ENCODE measurements at places on chromosomes 5 and 9.
A peak's percentile ranks its signal among the peaks of the same experiment; 100 is the strongest.

DNA sequence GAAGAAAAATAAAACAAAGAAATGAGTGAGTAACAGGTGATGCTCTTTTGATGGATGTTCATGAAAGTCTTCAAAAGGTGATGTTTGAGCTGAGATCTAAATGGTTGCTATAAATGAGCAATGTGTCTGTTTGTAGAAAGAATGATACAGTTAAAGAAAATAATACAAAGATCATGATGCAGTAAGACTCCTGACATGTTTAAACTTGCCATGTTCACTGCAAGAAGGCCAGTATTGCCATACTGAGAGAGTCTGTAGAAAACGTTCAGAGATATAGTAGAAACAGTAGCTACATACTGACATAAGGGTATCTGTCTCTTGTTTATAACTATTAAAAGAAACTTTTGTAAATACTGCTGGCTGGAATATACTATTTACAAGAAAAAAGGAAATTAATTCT is 1609.2 kb upstream of the ACO1 start:
- no peaks in the 10 kb centered on the region for H3K4me1 ChIP-seq
- no peaks in the 10 kb centered on the region for H3K36me3 ChIP-seq
- DNase-seq: no peak
- H3K27ac ChIP-seq: no peak overlapping the region

DNA sequence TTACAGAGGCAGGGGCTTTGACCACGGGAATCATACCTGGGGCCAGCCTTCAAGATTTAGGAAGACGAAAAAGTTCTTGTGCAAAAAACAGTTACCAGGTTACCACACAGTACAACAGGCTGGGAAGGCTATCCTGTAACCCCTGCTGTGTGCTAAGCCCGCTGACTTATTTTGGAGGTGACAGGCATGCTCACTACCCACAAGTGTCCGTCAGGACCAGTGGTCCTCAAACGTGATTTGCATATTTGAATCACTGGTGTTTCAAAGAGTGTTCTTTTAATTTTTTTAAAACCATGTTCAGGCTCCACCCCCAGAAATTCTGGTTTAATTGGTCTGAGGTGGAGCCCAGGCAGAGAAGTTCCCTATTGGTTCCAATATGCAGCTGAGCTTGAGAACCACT is 146.6 kb downstream of the TTLL11 start:
- no peaks in the 10 kb centered on the region for H3K36me3 ChIP-seq
- H3K27ac ChIP-seq: no peak overlapping the region
- DNase-seq: no peak
- no peak overlapping the region for H3K4me3 ChIP-seq

DNA sequence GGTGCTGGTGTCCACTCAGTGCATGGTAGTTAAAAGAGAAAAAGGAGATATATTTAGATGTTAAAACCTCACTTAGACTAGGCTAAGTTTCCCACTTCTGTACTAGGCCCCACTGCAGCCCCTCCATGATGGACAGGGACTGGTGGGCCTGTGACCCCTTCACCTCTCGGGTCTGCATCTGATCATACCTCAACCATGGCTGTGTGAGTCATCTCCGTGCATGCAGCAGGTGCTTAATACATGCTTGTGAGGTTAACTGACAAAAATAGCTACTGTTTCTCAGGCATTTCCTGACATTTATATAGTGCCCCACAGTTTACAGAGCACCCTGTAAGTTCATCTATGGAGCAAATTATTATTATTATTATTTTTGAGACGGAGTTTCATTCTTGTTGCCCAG is 8.4 kb upstream of the URM1 start:
- H3K27me3 ChIP-seq: no peaks in the 10 kb centered on the region
- no peak overlapping the region for H3K4me3 ChIP-seq
- H3K36me3 ChIP-seq: peaks cover 11% of the 10 kb centered on the region
- no peak for DNase-seq
- no peak overlapping the region for H3K27ac ChIP-seq

DNA sequence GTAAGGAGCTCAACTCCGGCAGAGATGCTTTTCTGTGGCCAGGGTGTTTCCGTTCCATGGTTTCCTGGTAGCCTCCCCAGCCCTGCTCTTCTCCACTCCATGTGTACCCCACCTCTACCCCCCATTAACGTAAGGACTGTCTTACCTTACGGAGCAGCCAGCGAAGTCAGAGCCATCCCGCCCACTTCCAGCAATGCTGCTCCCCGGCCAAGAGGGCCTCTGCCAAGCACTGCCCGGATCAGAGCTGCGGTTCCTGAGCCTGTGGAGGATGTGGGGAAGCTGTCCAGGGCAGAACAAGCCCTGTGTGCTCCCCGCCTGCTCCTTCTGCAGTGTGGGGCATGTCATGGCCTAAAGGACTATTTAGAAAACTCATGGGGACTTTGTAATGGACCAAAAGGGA is 261.2 kb downstream of the GADD45G start:
- no peaks in the 10 kb centered on the region for H3K27me3 ChIP-seq
- H3K4me3 ChIP-seq: no peak overlapping the region
- DNase-seq: no peak
- H3K27ac ChIP-seq: no peak overlapping the region
- no peaks in the 10 kb centered on the region for H3K4me1 ChIP-seq

DNA sequence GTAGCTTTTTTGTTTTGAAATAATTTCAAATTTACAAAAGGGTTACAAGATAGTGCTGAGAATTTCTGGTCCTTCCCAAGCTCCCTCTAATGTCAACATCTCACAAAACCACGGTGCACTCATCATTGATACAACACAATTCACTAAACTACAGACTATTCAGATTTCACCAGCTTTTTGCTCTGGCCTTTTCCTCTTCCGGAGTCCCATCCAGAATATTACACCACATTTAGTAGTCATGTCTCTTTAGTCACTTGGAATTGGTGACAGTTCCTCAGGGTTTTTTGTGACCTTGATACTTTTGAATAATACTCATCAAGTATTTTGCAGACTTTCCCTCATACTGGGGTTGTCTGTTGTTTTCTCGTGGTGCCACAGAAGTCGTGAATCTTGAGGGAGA is 484.0 kb downstream of the GADD45G start:
- H3K4me3 ChIP-seq: no peak overlapping the region
- H3K36me3 ChIP-seq: no peaks in the 10 kb centered on the region
- no peak overlapping the region for H3K27ac ChIP-seq
- peaks cover 12% of the 10 kb centered on the region for H3K4me1 ChIP-seq

DNA sequence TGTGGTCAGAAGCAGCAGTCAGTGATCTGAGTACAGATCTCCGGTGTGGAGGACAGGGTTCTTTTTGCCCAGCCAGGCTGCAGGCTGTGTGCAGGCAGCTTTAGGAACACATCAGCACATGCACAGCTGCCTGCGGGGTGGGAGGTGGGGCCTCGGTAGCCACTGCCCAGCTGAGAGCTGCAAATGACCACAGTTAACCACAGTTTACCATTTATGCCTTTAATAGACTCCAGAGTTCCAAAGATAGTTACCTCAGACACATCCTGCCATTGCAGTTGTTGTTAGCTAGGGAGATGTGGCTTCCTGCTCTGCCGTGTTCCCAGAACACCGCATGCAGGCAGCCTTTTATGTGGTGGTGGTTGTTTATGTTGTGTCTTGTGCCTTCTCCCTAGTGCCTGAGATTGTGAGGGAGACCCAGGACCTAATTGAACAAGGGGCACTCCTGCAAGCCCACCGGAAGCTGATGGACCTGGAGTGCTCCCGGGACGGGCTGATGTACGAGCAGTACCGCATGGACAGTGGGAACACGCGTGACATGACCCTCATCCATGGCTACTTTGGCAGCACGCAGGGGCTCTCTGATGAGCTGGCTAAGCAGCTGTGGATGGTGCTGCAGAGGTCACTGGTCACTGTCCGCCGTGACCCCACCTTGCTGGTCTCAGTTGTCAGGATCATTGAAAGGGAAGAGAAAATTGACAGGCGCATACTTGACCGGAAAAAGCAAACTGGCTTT is 10.2 kb downstream of the EXOC3 start:
- no peaks in the 10 kb centered on the region for H3K4me1 ChIP-seq
- H3K27me3 ChIP-seq: no peaks in the 10 kb centered on the region
- H3K36me3 ChIP-seq: peaks cover 95% of the 10 kb centered on the region
- H3K4me3 ChIP-seq: no peak overlapping the region

- H3K27ac ChIP-seq: no peak overlapping the region
- peaks cover 15% of the 10 kb centered on the region for H3K4me1 ChIP-seq
- no peak overlapping the region for H3K4me3 ChIP-seq
- H3K27me3 ChIP-seq: no peaks in the 10 kb centered on the region
- no peaks in the 10 kb centered on the region for H3K36me3 ChIP-seq
Observed at GRCh38 chr5:142100307-142100706, 8.3 kb upstream of the NDFIP1 start.

DNA sequence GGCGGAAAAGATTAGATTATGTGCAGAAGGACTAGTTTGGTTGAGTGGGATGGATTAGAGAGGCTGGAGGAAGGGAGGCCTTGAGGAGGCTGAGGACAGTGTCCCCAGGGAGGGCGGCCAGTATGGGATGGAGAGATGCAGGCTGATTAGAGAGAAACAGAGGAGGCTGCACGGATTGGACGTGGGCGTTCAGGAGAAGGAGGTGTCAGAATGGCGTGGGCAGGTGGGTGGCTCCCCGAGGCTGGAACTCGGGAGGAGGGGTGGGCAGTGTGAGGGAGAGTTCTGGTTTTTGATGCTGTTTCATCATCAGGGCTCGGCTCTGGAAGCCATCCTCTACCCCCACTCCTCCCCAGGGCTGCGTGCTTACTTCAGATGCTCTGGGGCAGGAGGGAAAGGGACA is 13.0 kb downstream of the CDHR2 start:
- no peak for DNase-seq
- H3K4me3 ChIP-seq: no peak overlapping the region
- H3K27me3 ChIP-seq: no peaks in the 10 kb centered on the region
- H3K36me3 ChIP-seq: no peaks in the 10 kb centered on the region

DNA sequence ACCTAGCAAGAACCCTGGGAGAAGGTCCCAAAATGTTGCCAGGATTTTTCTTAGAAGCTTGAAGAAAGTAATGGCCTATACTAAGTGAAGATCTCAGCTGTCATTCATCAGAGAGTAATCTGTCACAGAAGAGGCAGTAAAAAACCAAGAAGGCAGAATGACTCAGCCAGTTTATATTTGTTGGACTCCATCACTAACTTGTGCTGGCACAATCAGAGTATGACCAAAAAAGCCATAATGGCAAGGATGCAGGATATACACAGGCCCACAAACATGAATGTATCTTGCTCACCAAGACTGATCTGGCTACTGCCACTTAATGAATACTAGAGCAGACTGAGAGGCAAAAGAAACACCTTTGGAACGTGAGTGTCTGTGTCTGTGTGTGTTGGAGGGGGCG is 104.0 kb upstream of the POU5F2 start:
- H3K4me3 ChIP-seq: no peak overlapping the region
- H3K27ac ChIP-seq: no peak overlapping the region
- H3K4me1 ChIP-seq: no peaks in the 10 kb centered on the region
- peaks cover 8% of the 10 kb centered on the region for H3K36me3 ChIP-seq

DNA sequence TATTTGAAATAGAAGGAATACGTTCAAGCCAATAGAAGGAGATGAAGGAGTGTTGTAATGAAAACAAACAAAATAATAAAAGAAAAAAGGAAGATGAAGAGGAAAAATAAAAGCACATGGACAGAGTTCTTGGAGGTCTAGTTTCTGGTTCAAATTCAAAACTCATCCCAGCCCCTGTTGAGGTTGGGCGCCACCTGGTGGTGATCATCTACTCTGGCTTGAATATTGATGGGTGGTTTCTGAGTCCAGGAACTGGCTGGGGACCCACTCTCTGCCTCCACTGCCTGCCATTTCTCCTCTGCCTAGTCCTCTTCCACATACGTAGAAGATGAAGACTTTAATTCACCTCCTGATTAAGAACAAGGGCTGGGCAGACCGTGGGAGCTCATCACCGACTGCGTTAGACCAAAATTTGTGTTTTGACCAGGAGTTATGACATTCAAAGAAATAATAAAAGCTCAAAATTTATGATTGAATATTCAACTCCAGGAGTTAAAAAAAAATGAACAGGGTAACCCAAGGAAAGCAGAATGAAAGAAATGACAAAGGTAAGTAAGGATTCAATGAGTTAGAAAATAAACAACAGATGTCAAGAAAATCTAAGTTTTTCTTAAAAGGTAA is 99.0 kb upstream of the SLC1A3 start:
- H3K27ac ChIP-seq: no peak overlapping the region
- peak; percentile 76 for DNase-seq
- H3K4me1 ChIP-seq: 0 out of 2 replicates have a peak, but pooled peaks cover 3% of the 10 kb centered on the region
- H3K36me3 ChIP-seq: no peaks in the 10 kb centered on the region
- no peak overlapping the region for H3K4me3 ChIP-seq
- H3K27me3 ChIP-seq: peaks cover 2% of the 10 kb centered on the region

GRCh38 chr5:39218482-39219402 is 621 bp downstream of the FYB1 start:
- no peak overlapping the region for H3K4me3 ChIP-seq
- H3K4me1 ChIP-seq: peaks cover 35% of the 10 kb centered on the region
- DNase-seq: no peak
- no peak overlapping the region for H3K27ac ChIP-seq
- H3K27me3 ChIP-seq: no peaks in the 10 kb centered on the region

DNA sequence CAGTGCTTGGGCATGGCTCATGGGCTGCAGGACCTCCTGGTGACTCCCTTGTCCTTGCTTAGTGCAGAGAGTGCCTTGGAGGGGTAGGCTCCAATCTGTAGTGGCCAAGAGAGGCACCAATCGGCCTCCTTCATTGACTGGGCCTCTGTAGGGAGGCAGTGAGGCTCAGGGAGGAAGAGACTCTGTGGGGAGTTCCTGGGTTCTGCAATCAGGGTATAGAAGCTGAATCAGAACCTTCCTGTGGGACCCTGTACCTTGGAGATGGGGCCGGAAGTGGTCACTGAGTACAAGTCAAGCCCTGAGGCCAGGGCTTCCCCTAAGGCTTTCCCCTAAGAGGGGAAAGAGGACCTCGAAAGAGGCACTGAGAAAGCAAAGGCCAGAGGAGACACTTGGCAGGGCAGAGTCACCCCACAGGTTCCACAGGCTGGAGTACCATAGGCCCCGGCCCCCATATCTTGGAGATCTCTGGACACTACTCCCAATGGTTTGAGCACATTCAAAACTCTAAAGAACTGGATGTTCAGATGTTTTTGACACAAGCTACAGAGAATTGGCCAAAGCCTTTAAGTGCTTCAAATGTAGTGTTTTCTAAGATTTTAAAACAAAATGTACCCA is 190.5 kb downstream of the HSPA4 start:
- no peaks in the 10 kb centered on the region for H3K27me3 ChIP-seq
- peaks cover 41% of the 10 kb centered on the region for H3K4me1 ChIP-seq
- DNase-seq: no peak
- H3K4me3 ChIP-seq: no peak overlapping the region
- H3K36me3 ChIP-seq: no peaks in the 10 kb centered on the region
- no peak overlapping the region for H3K27ac ChIP-seq

DNA sequence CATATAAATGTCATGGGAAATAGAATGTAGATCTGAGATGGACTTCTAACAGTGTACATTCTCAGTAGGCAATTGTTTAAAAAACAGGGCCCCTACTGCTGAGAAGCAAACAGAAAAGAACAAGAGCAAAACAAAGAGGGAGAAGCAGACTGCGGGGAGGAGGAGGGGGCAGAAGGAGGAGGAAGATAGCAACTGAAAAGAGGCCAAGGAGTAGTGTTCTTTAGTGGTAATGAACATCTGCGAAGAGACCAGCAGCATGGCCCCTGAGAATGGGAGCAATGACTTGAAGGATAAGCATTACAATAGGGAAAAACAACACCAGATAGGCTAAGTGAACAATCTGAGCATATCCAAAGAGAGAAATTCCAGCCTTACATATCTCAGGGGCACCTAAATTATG is 36.8 kb downstream of the HAPLN1 start:
- no peaks in the 10 kb centered on the region for H3K4me1 ChIP-seq
- H3K36me3 ChIP-seq: no peaks in the 10 kb centered on the region
- peaks cover 10% of the 10 kb centered on the region for H3K27me3 ChIP-seq
- H3K27ac ChIP-seq: no peak overlapping the region
- DNase-seq: no peak

- no peaks in the 10 kb centered on the region for H3K4me1 ChIP-seq
- DNase-seq: no peak
- H3K27me3 ChIP-seq: no peaks in the 10 kb centered on the region
- no peak overlapping the region for H3K27ac ChIP-seq
- H3K4me3 ChIP-seq: no peak overlapping the region
- H3K36me3 ChIP-seq: no peaks in the 10 kb centered on the region
Observed at GRCh38 chr9:20693068-20693467, 9.0 kb downstream of the FOCAD start.
